ENCODE measurements at places on chromosomes 2 and 18.

DNA sequence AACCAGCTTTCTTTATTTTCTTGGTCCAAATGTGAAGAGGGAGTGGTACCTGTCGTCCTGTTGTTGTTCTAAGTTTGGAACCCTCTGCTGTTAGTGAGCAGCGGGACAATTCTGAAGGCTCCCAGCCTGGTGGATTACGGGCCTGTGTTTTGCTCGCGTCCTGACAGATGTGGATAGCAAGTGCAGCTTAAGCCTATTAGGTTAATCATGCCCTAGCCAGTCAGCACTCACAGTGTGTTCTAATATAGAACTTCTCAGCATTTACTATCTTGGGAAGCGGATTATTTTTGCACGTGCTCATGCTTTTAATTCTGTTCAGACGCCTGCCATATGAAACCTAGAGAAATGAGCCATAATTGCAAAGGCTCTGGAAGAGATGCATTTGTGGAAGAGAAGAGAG is at the start of gene PCARE:
TSS of gene PCARE (minus strand) at position 113 of the 400 bp plus-strand sequence. CDS start 262 bp downstream, outside the sequence.
- DNase-seq: no peak

GRCh38 chr2:29347774-29348461 is 232.7 kb downstream of the CLIP4 start:
- no peak for DNase-seq

DNA sequence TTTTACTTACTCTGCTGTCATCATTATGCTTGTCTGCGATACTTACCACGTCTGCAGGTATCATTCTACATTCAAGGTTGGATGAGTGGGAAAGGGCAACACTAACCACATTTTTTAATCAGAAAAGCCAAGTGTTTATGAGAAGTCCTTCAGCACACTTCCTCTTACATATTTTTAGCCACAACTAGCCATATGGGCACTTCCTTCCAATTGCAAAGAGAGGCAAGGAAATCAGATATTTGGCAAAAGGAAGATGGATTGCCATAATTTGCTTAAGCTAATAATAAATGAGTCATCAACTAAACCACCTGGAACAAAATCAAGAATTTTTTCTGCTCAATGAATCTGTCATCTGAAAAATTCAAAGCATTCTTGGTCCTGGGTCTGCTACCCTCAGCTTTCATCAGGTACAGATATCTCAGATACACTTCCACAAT is 16.7 kb upstream of the MRO start:
- no peak for DNase-seq

DNA sequence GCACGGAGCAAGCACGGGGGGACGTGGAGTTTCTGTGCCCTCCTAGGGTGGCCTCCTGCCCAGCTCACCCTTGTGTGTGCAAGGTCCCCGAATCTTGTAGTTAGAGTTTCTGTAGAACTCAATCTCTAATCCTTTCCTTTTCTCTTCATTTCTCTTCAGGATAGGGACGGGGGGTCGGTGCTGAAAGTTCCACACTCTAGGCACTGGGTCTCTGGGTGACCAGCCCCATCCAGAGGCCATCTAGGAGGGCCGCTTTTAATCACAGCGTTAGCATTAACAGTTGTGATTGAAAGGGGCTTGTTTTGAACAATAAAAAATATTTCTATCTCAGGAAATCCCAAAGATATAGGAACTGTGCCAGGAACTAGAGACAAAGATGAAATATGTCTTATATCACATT is 10.5 kb downstream of the SOCS6 start:
- no peak for DNase-seq

DNA sequence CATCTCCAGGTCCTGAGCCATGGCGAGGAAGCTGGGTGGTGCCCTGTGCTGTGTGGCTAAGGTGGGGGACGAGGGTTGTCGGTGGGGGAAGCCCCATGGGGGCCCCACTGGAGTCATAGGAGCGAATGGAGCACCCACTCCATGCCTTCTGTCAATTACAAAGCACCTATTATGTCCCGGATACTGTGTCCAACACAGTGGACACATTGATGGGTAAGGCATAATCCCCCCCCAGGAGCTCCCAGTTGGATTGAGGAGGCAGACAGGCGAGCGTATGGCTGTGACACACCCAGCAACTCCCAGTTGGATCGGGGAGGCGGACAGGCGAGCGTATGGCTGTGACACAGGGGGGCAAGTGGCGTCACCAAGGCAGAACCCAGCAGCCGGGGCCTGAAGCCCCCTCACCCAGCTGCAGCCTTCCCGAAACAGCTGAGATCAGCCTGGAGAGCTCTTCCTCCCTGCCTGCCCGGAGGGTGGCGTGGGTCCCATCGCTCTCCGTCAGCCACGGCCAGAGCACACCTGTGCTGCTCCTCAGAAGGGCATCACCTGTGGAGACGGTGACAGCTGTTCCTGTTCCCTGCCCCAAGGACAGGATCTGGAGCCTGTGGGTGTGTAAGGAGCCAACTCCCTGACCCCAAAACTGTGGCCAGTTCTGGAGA is 69.6 kb downstream of the HPCAL1 start:
- DNase-seq: no peak

GRCh38 chr18:32175265-32175664 is 14.6 kb upstream of the MEP1B start:
- DNase-seq: no peak

DNA sequence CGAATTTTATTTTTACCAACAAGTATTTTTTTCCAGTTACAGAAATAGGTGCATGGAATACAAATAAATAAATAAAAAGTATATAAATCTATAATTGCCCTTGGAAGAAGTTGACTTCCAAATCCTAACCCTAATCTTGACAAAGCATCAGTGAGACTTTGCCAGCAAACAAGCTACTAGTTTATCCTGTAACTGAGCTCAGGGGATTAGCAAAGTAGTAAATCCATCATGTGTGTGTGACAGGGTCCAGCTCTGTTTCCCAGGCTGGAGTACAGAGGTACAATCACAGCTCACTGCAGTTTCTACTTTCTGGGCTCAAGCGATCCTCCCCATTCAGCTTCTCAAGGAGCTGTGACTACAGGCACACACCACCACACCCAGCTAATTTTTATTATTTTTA is 948.0 kb upstream of the CNTNAP5 start:
- no peak for DNase-seq

GRCh38 chr2:134375935-134376334 is 122.1 kb downstream of the MGAT5 start:
- DNase-seq: no peak

All from activated CD4-positive, alpha-beta T cell treated with anti-CD3 and anti-CD28 coated beads, Interleukin-2, amount 50 U/mL, for 24 hours (primary cell).